ENCODE measurements at places on chromosomes 7 and 10. TPM values are rescaled to one million over a fixed set of nuclear protein-coding genes. Genes with fewer than 3 reads are reported as not detected.

The NANOS1 gene
- total RNA-seq: 1.9 TPM

The EEPD1 gene
- total RNA-seq: 15.4 TPM

The CAMK2B gene
- total RNA-seq: 4.4 TPM

The INSIG1 gene
- 48.3 TPM for total RNA-seq

The AKR1D1 gene
- not detected for total RNA-seq

The GBX1 gene
- total RNA-seq: not detected

- no peak for DNase-seq
Observed at GRCh38 chr7:120519224-120519623, 246.2 kb downstream of the KCND2 start.

DNA sequence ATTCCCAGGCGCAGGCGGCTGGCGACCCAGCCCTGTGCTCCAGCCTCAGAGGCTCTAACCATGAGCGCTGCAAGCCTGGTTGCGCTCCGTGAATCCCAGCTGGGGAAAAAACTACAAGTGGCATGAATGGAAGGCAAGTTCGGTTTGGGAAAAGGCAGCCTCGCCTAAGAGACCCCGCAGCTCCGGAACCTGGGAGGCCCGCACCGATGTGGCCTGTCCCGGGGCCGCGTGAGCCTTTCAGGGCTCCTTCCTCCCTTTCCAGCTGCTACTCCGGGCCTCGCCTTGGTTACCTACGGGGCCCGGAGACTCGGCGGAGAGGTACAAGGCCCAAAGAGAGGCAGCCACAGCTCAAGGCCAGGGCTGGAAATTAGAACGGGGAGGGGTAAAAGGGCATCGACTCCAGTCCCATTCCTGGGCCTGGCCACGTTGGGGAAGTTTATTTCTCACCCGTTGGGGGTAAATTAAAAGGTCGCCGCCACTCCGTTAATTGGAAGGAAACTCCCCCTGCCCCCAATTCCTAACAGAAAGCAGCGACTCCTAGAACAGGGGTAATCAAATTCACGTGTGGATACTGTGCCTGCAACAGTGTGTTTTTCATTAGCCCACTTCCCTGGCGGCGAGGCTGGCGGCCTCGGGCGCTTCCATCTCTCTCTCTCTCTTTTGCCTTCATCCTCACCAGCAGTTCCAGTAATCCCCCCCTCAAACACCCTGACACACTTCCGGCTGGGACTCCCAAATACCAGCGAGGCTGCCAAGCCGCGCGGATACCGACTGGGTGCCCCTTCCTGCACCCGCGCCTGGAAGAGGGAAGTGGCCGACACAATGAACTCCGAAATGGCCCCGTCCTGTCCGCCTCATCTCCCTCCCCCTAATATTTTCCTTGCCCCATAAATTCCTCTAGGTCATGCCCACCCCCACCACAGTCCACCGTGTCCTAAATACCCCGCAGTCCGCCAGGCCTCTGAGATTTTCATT, 1.5 kb upstream of the HOXA9 start:
- peak; percentile 86 for DNase-seq

DNA sequence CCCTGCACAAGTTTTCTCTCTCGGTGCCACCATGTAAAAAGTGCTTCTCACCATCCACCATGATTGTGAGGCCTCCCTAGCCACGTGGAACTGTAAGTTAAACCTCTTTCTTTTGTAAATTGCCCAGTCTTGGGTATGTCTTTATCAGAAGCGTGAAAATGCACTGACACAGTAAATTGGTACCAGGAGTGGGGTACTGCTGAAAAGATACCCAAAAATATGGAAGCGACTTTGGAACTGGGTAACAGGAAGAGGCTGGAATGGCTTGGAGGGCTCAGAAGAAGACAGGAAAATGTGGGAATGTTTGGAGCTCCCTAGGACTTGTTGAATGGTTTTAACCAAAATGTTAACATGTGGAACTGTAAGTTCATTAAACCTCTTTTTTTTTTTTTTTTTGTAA, 15.6 kb upstream of the SLC13A1 start:
- DNase-seq: no peak

- DNase-seq: no peak
Observed at GRCh38 chr10:34537629-34538231, 277.4 kb downstream of the PARD3 start.

DNA sequence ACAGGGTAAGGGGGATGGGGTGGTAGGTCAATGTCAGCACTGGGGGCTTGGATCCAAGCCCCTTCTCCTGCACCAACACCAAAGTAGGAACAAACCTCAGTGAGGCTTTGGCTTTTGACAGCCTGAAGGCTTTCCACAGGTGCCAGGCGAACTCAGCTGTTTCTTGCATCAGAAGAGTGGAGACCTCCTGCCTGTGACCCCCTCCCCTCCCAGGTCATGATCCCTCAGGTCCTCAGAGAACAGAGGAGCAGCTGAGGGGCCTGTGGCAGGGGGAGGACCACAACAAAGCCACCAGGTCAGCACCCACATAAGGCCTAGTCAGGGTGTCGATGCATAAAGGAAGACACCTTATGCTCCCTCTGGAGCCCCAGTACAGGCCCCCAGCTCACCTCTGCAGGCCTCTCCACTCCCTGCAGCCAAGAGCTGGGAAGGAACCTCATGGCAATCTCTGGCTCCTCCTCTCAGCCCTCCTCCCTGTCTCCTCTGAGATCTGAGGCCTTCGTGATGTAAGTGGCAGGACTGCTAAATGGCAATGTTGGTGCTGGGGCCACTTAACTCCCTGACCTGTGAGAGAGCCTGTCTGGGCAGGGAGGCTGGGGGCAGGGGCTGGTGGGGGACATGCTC, 19.1 kb upstream of the PRRT4 start:
- DNase-seq: no peak

DNA sequence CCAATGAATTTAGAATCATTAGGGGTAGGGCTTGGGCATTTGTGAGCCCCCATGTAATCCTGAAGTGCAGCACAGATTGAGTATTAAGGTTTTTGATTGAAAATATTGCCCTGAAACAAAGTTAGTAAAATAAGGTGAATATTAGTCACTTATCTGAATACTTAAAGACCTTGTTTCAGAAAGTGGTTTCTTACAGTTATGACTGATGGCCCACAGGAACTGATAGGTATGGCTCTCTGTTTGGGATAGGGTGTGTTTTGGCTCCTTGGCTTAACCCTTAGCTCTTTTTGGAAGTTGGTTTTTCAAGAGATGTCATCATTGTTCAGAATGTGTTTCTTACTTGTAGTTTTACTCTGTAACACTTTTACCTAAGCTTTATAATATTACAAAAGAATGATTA, 34.8 kb downstream of the MDFIC start:
- DNase-seq: no peak

DNA sequence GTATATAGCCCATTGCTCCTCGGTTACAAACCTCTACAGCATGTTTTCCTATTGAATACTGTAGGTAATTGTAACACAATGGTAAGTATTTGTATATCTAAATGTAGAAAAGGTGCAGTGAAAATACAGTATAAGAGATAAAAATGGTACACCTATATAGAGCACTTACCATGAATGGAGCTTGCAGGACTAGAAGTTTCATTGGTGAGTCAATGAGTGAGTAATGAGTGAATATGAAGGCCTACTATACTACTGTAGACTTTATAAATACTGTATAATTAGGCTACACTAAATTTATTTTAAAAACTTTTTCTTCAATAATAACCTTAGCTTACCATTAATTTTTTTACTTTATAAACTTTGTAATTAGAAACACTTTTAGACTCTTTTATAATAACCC, 239.7 kb downstream of the CDK14 start:
- no peak for DNase-seq

GRCh38 chr7:98515201-98515600, 101.9 kb upstream of the NPTX2 start:
- DNase-seq: no peak

GRCh38 chr10:110779489-110779888, 92.2 kb upstream of the PDCD4 start:
- no peak for DNase-seq

GRCh38 chr7:13560441-13560840, 429.0 kb downstream of the ETV1 start:
- no peak for DNase-seq

GRCh38 chr10:46233181-46233580, 53.6 kb upstream of the ANTXRL start:
- peak; percentile 26 for DNase-seq

GRCh38 chr7:94877731-94878670, 29.4 kb upstream of the PPP1R9A start:
- no peak for DNase-seq

- DNase-seq: no peak
Observed at GRCh38 chr7:151382079-151382885, 27.6 kb downstream of the WDR86 start.

DNA sequence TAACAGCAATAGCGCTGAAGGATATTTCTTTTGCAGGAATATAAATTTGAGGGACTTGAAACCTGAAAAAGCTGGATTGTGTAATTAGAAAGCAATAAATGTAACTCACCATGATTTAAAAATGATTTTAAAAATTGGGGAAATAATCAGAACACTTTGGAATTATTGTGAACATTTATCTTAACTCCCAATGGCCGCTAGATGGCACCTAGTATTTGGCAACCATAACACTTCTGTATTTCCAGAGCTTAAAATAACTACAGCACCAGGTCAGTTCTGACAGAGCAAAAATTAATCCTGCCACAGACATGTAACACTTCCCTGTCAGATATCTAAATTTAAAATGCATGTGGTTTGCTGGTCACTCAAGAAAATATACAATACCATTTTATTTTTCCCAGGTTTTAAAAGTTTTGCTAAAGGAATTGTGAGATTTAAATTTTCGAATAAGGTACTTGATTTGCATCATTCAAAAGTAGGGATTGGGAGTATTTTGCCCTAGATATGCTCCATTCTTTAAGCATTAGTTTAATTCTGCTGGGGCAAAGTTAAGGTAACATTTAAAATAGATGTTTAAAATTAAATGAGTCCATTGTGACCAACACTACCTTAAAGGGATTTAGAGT, 144.5 kb downstream of the PPP1R3A start:
- DNase-seq: no peak

DNA sequence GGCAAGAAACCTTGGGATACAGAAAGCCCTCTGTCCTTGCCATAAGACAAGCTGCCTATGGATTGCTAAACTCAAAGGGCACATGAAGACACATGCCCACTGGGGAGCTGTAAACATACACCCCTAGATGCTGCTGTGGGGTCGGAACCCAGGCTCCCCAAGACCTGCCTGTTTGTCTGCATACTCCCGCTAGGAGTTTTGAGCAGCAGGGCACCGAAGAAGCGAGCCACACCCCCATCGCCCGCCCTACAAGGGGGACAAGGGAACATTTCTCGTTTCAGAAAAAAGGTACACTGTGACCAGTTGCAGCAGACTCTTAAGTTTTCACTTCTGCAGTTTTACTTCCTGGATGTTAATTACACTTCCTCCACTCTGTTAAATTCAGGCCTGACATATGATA, 680.2 kb upstream of the GHITM start:
- DNase-seq: no peak

All from aorta (tissue), 5 donors.